ENCODE measurements at places on chromosomes 11 and 22.

DNA sequence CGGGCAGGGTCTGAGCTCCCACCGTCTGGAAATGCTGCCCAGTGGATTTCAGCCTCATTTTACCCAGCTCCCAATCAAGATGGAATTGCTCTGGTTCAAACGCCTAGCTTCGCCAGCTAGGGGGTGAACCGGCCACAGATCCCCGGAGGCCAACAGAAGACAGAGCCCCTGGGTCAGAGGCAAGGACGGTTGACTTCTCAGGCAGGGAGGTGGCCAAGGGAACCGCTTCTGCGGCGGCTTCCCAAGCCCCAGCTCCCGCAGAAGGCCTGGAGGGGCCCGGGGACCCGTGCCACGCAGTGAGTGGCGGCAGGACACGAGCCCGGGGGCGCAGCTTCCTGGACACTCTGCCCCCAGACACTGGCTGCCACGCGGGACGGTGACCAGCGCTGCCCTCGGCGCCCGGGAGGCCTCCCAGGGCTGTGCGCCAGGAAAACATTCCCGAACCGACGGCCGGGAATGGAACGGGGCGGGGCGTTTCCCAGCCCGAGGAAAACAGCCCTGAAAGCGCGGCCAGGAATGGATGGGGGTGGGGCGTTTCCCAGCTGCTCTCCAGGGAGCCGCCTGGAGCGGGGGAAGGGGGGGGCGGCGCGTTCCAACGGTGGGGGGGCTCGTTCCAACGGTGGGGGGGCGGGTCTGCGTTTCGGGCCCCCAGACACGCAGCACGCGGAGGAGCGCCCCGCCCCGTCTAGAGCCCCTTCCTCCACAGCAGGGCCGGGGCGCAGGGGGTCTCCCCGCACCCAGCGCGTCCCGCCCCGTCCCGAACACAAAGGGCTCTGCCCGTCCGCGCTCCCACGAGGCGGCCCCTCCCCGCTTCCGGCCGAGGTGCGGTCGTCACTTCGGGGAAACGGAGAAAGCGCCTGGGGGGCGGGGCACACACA lies 13.5 kb upstream of the B4GALNT4 start:
- DNase-seq: no peak

- no peak for DNase-seq
Observed at GRCh38 chr22:50522208-50522805, 3.1 kb downstream of the SCO2 start.

DNA sequence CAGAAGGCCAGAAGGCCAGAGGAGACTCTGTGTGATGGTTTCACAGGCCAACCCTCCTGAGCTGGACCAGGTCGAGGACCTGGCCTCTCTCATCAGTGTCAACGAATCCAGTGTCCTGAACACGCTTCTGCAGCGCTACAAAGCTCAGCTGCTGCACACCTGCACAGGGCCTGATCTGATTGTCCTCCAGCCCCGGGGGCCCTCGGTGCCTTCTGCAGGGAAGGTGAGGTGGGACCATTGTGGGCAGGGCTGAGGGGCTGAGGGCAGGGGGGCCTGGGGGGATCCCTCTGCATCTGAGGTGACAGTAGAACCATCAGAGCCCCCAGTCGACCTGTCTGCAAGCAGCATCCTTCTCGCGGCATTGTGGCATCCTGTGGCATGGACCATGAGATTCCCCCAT lies 30.3 kb downstream of the MYO18B start:
- DNase-seq: no peak

DNA sequence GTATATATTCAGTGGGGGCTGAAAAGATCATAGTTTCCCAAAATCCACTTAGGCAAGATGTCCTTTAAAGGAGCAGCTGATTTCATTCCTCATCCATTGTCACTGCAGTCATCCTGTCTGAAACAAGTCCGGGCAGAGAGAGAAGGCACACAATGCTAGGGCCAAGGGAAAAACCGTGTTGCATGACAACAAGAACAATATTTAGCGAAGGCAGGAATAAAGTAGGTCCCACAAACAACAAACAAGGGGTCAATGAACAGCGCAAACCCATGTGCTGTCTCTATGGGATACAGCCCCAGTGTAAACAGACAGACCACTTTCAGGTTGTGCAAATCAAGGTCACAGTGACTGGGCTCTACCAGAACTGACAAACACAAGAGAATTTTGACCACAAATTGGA lies 9.0 kb downstream of the PAMR1 start:
- DNase-seq: no peak

DNA sequence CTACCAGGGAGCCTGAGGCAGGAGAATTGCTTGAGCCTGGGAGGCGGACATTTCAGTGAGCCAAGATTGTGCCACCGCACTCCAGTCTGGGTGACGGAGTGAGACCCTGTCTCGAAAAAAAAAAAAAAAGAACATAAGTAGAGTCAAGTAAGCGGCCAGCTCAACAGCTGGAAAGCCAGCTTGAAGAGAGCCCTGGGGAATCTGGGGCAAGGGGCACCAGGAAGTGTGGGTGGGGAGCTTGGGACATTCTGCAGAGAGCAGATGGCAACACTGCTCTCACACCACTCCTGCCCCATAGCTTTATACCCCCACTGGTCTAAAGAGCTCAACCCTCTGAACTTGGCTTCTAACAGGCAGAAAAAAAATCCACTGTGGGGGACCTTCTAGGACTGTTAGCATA lies 505.6 kb downstream of the BUD13 start:
- DNase-seq: no peak

- peak; percentile 98 for DNase-seq
Observed at GRCh38 chr11:94493281-94494125, at the start of the genes ANKRD49 and MRE11. ANKRD49 (plus strand) TSS chr11:94493984; CDS start chr11:94496694, 2,710 bp downstream. MRE11 (minus strand) TSS chr11:94493844; CDS start chr11:94492801, 1,043 bp downstream.

DNA sequence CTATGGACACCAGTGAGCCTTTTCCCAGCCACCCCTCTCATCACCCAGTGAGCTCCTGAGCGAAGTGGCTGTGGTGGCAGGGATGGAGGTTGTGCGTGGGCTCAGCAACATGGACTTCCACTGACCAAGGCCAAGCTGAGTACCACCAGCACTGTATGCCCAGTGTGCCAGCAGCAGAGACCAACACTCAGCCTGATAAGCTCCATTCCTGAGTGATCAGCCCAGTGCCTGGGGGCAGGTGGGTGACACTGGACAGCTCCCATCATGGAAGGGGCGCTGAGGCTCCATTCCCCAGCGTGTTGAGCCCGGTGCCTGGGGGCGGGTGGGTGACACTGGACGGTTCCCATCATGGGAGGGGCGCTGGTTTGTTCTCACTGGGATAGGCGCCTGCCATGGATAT lies 17.6 kb upstream of the CD81 start:
- no peak for DNase-seq

DNA sequence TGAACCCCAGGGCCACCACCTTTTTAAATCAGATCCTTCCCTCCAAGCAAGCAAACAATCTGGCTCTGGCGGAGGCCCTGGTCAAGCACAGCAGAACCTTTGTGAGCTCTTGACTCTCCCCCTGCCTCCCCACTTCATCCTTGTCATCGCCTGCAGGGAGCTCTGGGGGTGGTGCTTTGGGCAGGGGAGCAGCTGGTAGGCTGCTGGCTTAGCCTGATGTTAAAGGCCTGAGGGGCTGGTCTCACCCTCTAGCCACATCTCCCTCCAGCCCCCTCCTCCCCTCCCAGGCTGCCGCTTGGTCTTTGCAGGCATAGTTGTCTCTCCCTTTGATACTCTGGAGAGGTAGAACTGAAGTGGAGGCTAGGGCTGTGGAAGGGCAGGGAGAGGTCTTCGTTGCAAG lies 50.9 kb downstream of the THAP12 start:
- no peak for DNase-seq

GRCh38 chr11:68855205-68855981 lies 13.7 kb upstream of the CPT1A start:
- DNase-seq: no peak

- no peak for DNase-seq
Observed at GRCh38 chr22:35517769-35518530, 22.7 kb upstream of the RASD2 start.

DNA sequence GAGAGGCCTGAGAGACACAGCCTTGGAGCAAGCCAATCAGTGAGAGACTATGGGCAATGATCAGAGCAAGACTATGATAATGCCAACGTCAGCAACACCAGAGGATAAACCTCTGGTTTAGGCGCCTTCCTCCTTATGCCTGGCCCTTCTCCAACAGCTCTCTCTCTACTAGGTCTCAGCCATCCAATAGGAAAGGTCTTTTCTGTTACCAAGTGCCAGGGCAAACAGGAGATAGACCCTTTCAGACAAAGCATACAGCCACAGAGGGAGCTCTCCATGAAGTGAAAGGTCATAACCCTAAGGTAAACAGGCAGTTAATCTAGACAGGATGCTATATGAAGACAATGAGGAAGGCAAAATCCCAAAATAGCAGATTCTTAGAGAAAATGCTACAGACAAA lies 9.5 kb downstream of the STK33 start:
- DNase-seq: no peak
